Effector memory CD4-positive, alpha-beta T cell (primary cell): ENCODE measurements at places on chromosomes 1 and 21.

GRCh38 chr1:171864308-171864707 lies 23.0 kb downstream of the DNM3 start:
- no peak for DNase-seq

GRCh38 chr1:222843469-222844410 lies 28.9 kb downstream of the DISP1 start:
- no peak for DNase-seq

GRCh38 chr1:156673387-156674121 lies 3.7 kb downstream of the NES start:
- DNase-seq: no peak

- no peak for DNase-seq
Observed at GRCh38 chr1:65965112-65965996, 172.7 kb downstream of the PDE4B start.

- DNase-seq: no peak
Observed at GRCh38 chr1:200659269-200659668, 10.4 kb downstream of the DDX59 start.

DNA sequence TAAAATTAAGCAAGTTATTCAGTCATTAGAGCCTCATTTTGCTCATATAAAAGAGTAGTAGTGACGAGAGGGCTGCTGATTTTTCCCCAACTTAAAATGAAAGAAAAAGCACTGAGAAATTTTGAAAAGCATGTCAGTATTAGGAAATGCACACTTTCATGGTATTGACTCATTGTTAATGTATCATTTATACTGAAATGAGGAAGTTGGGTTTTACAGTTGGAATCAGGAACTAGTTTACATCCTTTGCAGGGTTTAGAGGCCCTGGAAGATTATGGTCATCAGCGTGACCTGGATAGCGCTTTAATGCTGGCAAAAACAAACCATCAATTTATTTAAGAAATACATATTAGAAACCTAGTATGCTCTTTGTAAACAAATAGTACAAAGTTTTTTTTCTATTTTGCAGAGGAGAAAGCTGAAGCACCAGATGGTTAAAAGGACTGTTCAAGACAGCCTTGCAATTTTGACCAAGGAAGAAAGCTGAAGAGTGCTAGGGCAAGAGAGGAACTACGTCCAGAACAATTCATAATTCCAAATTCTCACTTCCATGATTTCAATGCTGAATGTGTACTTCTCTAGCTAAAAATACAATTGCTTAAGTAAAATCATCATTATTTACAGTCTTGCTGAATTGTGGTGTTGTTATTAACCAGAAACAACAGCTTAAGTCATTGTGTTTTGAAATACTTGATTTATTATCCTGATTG lies 94.8 kb upstream of the SGIP1 start:
- no peak for DNase-seq

DNA sequence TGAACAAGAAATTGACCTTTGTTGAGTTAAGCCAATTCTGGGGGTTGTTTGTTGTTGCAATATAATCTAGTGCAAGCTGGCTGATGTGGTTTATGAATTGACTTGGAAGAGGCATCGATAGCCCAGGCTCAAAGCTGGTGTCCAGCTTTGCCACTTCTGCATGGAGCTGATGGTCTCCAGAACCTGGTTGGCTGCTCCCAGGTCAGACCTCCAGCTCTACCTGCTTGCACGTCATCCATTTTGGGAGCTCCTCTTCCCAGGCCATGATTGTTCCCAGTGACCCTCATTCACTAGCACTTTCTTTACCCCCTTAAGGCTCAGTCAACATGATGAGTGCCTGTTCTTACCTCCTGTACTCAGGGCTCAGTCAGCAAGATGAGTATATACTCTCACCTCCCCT lies 5.8 kb upstream of the AJAP1 start:
- no peak for DNase-seq

- no peak for DNase-seq
Observed at GRCh38 chr1:29426701-29427279, 190.5 kb downstream of the PTPRU start.

GRCh38 chr1:98963064-98963758 lies 41.5 kb downstream of the PLPPR5 start:
- no peak for DNase-seq

GRCh38 chr1:27099135-27099586 lies 55.8 kb downstream of the SLC9A1 start:
- no peak for DNase-seq

DNA sequence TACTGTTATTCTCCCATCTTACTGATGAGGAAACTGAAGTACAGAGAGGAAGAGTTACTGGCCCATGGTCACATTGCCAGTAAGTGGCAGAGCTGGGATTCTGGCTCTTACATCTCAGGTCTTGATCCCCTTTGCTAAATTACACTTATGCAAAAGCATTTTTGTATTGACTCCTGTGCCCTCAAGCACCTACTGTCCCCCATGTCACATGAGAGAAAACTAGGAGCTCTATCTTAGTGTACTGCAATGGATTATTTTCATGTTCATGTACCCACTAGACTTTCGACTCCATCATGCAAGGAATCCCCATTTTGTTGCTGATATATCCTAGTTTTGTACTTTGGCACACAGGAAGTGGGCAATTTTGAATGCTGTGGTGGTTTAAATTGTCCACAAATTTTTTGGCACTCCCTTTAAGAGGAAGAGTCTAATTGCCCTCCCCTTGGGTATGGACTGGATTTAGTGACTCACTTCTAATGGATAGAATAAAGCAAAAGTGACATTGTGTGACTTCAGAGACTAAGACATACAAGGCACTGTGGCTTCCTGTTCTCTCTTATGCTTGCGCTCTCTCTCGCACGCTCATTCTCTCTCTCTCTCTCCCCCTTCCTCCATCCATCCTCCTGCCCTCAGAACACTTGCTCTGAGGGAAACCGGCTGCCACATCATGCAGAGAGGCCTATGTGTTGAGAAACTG lies 43.5 kb upstream of the JAK1 start:
- no peak for DNase-seq

DNA sequence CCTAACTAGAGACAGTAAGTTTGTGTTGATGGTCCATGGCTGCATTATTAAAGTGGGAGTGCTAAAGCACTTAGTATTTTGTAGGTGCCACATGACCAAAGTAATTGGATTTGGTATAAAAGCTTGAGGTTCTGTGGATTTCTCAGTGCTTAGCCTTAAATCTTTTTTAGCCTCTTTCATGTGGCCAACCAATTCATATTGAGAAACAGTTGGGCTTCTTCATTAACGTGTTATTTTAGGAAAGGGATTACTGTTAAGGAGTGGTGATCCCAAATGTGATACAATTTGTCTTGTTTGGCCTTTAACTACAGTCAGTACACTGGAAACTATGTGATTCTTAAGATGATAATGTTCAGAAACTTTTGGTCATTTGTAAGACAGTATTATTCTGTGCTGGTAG lies 25.5 kb downstream of the MAN1A2 start:
- no peak for DNase-seq

DNA sequence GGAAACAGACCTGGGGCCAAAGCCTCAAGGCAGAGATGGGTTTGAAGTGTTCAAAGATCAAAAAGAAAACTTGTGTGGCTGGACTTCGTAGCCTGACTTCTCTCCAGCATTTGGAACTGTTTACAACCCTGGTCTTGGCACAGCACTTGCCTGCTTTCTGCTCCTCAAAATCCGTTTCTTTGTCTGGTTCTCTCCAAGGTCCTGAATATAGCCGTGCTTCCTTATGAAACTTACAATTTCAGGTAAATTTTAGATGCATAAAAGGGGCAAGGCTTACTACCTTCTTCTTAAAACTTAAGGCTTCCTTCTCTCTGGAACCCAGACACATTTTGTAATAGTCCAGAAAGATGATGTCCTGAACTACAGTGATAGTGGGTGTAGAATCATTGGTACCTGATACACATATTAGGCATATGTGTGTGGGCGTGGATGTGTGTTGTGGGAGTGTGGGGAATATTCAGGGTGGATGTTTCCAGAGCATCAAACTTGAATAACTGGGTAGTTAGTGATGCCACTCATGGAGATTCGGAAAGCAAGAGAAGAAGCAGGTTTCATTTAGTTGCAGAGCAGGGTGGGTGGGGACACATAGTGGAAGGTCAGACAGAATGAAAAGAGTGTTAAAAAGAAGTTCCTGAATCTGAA lies 26.4 kb upstream of the FAM78B start:
- DNase-seq: no peak

DNA sequence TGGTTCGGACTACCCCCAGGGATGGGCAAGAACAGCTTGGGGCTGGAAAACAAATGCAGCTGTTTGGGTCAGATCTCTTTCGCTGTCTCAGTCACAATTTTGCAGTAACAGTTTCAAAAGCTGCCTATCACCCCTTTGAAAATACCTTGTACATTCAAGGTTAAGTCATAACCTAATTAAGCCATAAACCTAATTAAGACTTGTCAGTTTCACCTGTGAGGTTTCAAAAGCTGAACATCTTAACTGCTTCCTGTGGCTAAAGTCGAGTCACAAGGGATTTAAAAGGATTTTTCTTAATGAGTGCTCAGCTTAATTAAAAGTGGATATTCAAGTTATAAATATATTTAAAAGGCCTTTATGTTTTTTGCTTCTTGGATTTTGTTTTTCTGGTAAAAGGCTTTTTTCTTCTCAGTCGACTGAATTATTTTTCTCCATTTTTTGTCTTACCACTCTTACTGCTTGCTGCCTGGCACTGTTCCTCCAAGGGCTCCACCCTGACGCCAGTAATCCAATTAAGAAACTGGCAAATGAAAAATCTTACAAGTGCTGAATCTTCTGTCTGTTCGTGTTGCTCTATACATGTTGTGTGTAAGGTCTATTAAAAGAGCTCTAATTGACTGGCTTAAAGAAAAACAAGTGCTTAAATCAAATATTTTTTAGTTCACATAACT lies 31.3 kb downstream of the CBR1 start:
- DNase-seq: no peak

GRCh38 chr1:19495799-19496526 lies 10.6 kb upstream of the CAPZB start:
- no peak for DNase-seq

DNA sequence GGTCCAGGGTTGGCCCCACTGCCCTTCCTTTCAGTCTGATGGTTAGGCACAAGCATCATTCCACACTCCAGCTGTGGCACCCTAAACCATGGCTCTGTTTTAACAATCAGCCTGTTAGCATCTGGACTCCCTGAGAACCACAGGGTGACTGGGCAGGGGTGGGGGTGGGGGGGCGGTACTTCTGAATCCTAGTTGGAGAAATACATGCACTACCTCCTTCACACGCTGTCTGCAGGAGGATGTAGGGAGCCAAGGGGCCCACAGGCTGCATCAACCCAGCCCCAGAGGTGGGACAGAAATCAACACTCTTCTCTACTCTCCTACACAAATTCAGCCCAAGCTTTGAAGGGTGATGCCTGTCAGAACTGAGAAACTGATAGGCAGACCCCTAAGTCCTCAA lies 23.8 kb downstream of the DDX20 start:
- DNase-seq: no peak

GRCh38 chr1:156368889-156369684 lies at the start of gene RHBG:
TSS of gene RHBG (plus strand) at chr1:156369211. CDS start at chr1:156369250, 39 bp downstream.
- DNase-seq: no peak

GRCh38 chr1:162070094-162070748 lies 730 bp downstream of the NOS1AP start:
- DNase-seq: no peak

- no peak for DNase-seq
Observed at GRCh38 chr21:37368541-37369279, 2.1 kb downstream of the DYRK1A start.

- no peak for DNase-seq
Observed at GRCh38 chr1:30318413-30318812, 405.0 kb downstream of the MATN1 start.

DNA sequence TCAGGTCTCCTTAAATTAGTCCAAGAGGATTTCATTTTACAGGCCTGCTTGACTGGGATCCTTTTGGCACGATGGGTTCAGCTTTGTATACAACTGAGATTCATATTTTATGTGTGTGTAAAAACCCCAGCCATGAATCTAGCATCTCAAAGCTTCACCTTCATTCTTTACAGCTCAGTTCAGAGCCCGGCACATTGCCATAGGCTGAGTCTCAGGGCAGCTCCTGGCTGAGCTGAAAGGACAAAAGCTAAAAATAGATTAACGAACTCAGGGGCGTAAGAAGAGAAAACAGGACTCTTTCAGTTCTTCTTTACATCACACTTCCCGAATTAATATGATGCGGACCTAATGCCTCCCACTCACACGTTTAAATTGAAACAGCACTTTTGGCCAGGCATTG lies 262.8 kb upstream of the PBX1 start:
- no peak for DNase-seq

DNA sequence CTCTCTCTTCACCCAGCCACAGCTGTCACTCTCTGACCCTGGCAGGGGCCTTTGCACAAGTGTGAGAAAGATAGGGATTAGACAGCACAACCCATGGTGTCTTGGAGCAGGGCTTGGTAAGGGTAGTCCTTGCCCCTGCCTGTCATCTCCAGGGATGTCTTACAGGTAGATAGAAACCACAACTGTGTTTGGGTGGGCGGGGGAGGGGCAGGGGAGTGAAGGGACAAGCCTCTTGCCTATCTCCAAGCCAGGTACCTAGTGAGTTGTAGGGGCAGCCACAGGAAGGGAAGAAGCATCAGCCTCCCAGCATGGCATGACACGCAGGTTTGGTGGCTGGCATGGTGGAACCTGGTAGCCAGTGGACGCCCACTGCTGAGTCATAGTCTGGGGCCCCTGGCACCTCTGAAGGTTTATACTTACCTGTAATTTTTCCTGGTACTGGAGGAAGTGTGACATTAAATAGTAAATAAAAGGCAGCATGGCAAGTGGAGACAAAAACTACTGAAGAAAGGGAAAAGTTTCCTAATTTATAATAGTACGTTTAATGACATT lies 97.5 kb downstream of the CLEC20A start:
- no peak for DNase-seq

DNA sequence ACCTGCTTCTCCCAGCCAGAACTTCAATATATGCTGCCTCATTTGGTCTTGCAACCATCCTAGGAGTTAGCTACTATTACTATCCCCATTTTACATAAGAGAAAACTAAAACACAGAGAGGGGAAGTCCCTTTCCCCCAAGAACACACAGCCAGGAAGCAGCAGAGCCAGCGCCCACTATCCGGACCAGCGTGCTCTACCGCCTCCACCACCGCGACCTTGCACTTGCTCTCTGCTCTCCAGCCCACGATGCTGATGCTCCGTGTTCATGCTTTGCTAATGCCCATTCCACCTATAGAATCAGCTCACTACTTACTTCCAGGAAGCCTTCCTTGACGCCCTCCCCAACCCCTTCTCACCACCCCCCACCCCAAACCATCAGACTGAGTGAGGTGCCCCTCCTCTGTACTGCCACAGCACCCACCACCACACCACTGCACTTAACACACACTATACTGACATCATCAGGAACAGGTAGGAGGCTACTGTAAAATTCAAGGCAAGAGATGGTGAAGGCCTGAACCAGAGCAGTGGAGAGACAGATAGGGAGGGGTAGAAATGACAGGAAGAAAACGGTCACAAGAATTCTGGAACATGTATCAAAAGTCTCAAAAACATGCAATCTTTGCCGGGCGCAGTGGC lies 9.4 kb downstream of the TMEM53 start:
- DNase-seq: no peak

DNA sequence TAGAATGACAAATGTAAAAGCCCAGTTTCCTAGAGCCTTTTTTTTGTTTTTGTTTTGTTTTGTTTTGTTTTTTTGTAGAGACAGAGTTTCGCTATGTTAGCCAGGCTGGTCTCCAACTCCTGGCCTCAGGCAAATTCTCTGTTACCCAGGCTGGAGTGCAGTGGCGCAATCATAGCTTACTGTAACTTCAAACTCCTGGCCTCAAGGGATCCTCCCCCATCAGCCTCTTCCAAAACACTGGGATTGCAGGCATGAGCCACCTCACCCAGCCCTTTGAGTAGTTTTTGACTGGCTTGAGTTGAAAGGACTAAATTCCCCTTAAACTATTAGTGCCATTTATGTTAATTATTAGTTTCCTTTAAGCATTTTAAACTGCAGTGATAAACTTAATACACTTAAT lies 28.8 kb upstream of the ZBTB18 start:
- no peak for DNase-seq
